ENCODE measurements at places on chromosomes 2 and 18.

- no peak for DNase-seq
Measured at GRCh38 chr2:16637304-16637703, 28.3 kb downstream of the CYRIA start.

DNA sequence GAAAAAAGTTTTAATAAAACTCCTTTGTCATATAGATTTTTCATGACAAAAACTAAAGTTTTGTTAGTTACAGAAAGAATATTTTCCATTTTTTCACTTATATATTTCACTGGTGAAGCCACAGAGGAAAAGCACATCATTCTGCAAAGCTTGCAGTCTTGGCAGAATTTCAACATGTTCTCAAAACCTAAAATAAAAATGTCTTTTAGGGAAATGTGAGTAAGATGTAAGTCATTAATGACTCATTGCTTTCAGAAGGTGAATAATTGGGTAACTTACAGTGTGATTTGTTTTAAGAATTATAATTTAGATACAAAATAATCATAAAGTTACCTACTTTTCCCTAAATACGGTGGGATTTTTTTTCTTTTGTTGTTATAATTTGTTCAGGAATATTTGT is 43.4 kb upstream of the TNFRSF11A start:
- DNase-seq = no peak

- DNase-seq = no peak
Measured at GRCh38 chr2:188811522-188811921, 162.7 kb upstream of the COL3A1 start.

DNA sequence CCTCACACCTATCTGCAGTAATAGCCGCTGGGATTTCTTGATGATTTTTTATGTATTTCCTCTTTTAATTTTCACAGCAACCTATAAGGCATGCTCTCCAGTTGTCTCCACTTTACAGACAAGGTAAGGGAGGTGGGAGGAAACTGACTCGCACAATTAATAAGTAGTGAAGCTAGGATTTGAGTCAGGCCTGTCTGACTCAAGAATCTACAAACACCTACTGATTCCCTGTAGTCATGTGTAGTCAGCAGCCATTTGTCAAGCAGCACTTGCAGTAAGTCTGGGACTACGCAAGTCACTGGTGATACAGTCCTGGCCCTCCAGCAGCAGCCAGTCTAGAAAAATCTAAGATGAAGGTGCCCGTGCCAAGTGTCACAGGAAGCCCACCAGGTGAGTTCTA is 193.6 kb upstream of the PKDCC start:
- no peak for DNase-seq

- no peak for DNase-seq
Measured at GRCh38 chr2:238170386-238171071, 11.8 kb downstream of the ERFE start.

- no peak for DNase-seq
Measured at GRCh38 chr2:200618590-200619021, 32.8 kb downstream of the AOX1 start.

DNA sequence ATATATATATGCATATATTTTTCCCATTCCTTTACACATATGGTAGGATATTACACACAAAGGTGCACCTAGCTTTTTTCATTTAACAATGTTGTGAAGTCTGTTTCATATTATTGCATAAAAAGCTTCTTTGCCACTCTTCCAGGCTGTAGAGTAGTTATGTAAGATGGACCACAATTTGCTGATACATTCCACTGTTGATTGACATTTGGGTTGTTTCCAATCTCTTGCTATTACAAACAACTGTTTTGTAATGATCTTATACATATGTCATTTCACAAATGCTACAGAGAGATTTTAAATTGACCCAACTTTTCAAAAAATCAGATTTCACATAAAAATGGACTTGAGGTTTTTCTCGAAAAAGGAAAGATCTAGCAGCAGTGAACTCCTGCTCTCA is 301.4 kb downstream of the CDCA7 start:
- DNase-seq = no peak

GRCh38 chr18:31983020-31983419 is 35.6 kb upstream of the RNF125 start:
- no peak for DNase-seq

DNA sequence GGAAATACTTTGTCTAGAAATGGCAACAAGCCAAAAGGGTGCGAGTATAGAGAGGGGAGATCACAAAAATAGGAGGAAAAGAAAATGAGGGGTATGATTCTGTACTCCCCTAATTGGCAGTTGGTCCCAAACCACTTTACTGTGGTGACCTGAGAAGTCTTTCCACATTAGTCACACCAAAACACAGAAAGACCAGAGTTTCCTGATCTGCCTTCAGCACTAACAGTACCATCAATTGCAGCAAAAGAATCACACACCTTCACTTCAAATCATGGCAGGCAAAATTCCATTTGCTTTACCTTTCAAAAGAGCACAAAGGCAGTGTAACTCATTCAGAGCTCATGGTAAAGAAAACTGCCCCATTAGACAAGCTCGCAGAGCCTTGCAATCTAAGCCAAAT is 86.8 kb downstream of the ALK start:
- no peak for DNase-seq

DNA sequence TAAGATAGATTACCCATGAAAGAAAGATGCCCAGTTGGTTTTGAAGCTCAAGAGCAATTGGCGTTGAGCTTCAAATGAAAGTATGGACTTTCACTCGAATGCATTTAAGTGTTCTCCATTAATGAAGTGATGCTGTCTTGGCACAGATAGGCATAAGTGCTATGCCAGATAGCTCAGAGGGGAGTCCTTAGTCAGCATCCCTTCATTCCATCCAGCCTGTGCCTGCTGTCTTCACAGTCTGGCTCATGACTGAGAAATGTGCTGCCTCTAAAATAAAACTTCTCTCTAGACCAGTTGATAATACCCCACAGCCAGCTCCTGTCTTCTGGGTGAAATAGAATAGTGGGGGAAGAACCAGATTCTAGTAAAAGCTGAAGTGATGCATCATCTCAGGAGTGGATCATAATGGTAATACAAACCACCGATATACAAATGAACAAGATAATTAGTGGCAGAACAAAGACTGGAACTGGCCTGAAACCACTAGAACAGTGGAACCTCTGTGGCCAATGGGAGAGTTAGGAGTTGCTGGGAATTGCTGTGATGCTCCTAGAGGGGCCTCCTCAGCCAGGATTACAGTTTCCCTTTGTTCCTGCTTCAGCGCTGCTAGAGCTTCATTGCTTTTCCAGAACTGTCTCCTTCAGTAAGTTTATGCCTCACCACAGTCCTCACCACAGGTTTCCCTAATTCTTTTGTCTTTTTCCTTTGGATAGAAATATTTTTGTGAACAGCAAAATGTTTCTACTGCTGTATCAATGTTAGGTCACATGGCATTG is 359.3 kb downstream of the KIAA1328 start:
- no peak for DNase-seq

DNA sequence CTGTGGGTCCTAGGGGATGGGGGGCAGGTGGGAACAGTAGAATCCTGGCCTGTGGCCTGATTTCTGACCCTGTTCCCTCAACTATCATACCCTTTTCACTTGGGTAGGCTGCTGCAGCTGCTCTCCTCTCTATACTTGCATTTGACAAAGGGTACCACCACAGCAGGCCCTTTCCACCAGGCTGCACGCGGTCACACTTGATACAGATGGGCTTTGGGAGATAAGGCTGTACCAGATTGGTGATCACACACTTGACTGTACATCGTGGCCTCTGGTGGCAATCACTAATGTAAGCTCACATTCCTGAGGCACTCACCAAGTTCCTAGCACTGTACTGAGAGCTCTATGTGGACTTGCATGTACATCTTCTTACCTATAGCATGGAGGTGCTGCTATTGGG is 1.6 kb upstream of the RALB start:
- DNase-seq = no peak

GRCh38 chr2:3001615-3002560 is 375.7 kb downstream of the EIPR1 start:
- no peak for DNase-seq

DNA sequence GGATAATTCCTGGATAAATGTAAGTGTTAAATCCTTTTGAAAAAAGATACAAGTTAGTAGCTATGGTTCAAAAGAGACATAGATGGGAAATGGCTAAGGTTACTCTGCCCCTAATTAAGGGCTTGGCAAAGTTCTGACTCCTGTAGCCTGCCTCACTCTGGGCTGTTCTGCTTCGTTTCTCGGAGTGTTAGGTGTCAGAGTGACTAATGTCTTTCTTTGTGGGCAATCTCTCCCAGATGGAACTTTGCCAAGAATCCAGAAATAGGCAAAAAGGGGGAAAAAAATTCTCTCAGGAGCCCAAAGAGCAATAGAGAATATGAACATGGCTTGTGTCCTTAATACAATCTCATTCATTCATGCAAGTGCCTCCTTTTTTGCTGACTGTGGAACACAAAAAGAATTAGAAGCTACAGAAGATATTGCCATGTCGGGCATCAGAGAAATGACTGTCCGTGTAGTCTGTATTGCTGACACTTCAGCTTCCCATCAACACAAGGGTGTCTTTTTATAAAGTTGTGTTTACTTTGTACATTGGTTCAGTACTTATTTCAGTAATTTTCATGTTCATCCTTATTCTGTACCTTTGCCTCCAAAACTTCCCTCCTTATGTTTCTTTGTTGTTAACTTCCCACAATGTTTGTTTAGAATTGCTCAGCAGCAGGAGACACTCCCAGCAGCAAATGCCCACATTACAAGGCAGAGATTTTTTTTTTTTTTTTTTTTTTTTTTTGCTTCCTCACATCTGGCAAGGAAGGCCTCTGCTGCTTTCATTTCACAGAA is 134.0 kb downstream of the FTCDNL1 start:
- no peak for DNase-seq

DNA sequence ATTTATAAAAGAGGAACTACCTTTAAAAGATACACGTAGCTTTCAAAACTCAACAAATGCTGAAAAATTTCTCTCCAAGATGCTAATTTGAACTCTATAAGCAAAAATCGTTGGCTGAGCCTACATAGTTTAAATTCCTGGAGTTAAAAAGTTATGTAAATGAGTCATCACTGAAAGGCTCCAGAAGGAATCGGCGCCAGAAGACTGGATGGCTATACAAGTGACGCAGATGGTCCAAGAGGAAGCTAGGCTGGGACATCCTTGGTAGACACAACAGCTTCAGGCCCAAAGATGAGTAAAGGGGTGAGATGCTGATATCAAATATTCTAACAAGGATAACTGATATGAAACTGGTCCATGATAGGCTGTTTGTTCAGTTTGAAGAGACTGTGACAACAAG is 22.8 kb upstream of the DNAH6 start:
- DNase-seq = no peak

DNA sequence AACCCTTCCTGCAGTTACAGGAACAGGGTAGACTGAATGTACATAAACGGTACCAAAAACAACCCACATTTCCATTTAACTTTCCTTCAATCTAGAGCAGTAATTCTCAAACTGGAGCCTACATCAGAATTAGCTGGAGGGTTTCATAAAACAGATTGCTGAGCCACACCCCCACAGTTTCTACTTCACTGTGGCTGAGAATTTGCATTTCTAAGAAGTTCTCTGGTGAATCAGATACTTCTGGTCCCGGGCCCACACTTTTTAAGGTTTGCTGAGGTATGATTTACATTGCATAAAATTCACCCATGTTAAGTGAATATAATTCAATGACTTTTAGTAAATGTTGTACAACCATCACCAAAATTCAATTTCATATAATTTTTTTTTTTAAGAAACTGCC is 113.7 kb downstream of the SRBD1 start:
- no peak for DNase-seq

DNA sequence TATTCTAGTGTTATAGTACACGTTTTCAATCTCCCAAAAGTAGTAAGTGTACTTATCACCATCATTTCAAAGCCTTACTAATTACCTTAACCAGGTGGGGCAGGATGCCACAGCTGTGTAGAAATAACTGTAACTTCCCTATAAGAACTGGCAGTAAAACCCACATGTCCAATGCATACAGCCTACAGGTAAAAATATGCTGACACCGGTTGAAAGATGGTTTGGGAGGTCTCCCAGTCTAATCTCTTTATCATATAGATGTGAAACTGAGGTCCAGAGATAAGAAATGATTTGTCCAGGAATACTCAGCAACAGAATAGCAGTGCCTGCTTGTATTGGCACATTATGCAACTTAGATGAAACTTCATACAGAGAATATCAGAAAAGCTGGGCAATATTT is 322.9 kb downstream of the BCL11A start:
- DNase-seq = no peak

- DNase-seq = no peak
Measured at GRCh38 chr18:11324510-11324909, 175.1 kb upstream of the PIEZO2 start.

DNA sequence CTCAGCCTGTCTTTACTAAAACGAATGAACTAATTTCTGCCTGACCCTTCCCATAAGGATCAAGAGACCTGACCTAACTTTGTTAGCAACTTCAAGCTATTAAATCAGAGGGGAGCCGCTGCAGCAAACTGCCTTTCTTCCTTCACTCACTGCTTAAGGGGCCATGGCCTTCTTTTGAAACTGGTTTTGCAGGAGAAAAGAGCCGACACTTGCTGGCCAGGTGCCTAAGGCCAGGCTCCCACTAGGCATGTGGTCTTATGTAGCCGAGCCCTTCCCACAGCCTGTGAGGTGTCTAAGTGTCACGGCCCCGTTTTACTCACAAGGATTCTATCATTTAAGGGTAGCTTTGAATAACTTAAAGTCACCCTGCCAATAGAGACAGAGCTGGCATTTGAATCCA is 130.8 kb downstream of the ZNF236 start:
- DNase-seq = no peak

GRCh38 chr2:51734115-51734514 is 702.2 kb upstream of the NRXN1 start:
- no peak for DNase-seq

DNA sequence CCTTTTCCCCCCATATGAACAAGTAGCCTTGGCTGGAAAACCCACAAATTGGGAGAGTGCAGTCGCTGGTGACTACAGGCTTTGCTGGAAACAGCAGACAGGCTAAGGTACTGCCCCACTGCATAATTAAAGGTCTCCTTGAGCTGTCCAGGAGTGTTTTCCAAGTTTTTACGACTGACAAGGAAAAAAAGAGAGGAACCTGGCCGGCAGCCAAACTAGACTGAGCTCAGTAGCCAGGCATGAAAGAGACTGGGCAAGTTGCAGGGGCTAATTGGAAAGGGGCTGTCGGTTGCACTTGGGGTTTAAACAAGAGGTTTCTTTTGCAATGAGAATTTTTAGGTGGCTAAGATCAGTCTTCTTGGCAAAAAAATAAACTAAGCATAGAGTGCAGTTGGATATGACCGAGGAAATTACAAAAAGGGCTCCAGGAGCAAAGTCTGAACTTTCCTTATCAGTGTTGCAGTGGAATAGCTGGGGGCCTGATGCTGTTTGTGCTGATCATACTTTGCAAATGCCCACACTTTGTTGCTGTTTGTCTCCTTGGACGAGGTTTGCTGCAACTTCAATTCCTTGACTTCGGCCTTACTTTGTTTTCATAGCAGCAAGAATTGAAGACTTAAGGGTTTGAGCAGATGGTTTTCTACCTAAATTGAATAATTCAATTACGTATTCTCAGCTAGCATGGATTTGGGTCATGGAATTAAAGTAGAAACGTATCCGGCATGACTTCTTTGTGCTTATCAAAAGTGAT is 2.1 kb downstream of the GULP1 start:
- no peak for DNase-seq

- DNase-seq = no peak
Measured at GRCh38 chr2:129768036-129768386, 211.5 kb upstream of the RAB6C start.

- no peak for DNase-seq
Measured at GRCh38 chr2:167581961-167582574, 665.3 kb downstream of the STK39 start.

- DNase-seq = no peak
Measured at GRCh38 chr2:235968155-235968554, 200.0 kb downstream of the GBX2 start.

GRCh38 chr2:61710711-61711110 is 143.1 kb downstream of the FAM161A start:
- no peak for DNase-seq
